ENCODE measurements at places on chromosomes 3 and 15.

DNA sequence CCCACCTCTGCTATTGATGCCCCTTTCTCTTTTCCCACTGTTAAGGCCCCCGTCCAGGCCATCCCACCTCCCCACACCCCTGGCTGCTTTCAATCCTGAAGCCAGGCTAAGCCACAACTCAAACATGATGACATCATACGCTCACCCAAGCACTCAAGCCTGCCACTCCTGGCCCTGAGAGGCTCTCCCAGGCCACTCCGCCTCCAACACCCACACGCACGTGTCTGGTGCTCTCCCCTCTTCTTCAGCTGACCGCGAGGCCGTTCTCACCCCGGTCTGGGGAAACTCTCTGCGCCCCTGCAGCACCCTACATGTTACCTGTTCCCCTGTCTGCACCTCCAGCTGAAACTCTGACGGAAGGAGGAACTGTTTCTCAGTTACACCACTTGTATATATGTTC, 6.2 kb downstream of the ZXDC start:
- DNase-seq: no peak

DNA sequence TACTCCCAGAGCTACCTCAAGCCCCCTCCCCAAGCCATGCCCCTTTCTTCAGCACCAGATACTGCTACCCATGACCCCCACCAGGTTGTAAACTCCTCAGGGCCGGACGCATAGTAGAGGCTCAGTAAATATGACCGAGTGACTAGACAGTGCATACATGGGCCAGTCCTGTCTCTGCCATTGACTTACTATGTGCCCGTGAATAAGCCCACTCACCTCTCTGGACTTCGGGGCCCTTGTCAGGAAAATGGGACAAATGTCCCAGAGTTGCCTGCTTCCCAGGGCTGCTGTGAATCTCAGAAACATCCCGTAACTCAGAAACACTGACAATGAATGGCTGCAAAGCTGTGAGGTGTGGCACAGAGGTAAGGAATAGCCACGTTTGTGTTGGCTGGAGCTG, 48.2 kb upstream of the FGD5 start:
- DNase-seq: no peak

DNA sequence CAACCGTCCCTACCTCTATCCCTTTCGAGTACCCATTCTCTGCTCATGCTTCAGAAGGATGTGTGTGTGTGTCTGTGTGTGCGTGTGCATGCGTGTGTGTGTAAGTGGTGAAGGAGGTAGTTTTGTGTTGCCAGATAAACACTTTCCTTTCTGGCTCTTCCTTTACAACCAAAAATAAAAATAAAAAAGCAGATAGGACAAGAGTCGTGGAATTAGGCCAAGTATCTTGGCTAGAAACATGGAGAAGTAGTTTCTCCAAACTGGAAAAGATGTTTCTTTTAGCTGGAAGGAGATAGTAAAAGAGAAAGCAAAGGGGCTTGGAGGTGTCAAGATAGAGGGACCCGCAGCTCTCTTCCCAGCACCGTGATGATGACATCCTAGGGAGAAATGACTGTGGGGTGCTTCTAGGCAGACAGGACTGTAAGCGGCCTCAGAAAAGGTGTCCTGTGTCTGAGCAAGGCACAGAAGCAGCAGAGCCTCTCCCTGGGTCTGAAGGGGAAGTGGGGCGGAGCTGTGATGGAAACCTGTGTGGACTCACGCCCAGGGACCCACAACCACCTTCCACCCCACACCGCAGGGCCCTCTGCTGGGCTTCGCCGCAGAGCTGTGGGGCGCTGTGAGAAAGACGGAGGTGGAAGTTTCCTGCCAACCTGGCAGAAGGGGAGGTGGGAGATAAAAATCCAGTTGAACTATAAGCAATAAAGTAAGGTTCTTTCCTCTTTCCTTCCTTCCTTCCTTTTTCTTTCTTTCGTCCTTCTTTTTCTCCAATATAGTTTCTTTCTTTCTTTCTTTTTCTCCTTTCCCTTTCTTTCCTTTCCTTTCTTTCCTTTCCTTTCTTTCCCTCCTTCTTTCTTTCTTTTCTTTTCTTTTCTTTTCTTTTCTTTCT, 35.3 kb downstream of the MUC20 start:
- DNase-seq: no peak

- DNase-seq: no peak
Measured at GRCh38 chr3:71989165-71989564, 204.2 kb upstream of the PROK2 start.

DNA sequence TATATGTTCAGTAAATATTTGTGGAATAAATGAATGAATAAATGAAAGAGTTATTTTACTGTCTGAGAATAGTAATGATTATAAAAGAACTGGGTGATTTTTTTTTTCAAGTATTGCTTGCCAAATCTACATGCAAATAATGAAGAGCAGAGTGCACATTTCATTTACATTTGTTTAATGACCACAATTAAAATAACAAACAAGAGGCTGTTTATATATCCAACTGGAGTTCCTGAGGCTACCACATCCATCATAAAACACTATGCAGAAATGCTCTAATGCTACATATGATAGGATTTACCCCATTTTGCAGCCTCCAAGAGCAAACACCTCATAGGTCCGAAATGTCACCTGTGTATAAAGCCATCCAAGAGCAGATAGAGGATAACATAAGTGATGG, 124.5 kb downstream of the ECT2 start:
- DNase-seq: no peak

- no peak for DNase-seq
Measured at GRCh38 chr3:72344647-72345046, 503.6 kb downstream of the SHQ1 start.

DNA sequence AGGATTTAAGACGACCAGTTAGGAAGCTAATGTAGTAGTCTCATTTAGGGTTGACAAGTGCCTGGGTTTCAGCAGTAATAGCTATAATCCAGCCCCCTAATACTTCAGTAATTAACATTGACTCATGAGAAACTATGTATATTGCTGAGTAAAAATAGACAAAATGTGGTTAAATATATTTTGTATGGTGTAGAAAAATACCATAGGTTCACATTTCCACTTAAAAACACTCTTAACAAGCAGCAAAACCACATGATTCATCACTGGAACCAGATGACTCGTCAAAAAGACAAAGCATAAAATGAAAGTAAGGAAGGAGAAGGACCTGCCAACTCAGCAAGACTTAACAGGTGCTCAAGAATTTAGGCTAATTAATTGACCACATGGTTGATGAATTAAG, 288.9 kb downstream of the EFHB start:
- DNase-seq: no peak

DNA sequence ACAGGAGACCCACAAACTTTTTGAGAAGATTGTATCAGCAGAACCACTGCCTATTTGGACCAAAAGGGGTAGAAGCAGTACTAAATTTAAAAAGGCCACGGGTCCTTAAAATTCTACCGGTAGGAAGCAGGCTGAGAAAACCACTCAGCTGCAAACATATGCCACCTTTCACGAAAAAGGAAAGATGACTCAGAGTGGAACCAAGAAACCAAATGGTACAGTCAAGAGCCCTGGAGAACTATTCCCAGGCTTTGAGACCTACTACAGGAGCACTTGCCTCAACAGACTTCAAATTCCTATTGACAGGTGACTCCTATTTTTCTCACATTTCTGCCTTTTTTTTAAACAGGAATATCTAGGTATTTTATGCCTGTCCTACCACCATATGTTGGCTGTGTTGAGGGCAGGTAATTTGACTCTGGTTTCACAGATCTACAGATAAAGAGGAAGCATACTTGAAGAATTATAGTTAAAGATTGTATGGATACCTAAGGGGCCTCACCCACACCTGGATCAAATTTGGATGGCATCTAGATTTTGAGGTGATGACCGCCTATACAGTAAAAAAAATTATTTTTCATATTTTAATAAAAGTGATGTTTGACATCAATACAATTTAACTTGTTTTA, 10.1 kb downstream of the GOLIM4 start:
- no peak for DNase-seq

GRCh38 chr15:55868707-55869106, 124.7 kb downstream of the NEDD4 start:
- DNase-seq: no peak

- no peak for DNase-seq
Measured at GRCh38 chr3:70111411-70111810, 111.9 kb downstream of the SAMMSON start.

GRCh38 chr15:69084404-69085030, 70.0 kb downstream of the NOX5 start:
- DNase-seq: no peak
